Heart left ventricle (tissue), 16 donors: ENCODE measurements at places on chromosomes 5 and 9.

DNA sequence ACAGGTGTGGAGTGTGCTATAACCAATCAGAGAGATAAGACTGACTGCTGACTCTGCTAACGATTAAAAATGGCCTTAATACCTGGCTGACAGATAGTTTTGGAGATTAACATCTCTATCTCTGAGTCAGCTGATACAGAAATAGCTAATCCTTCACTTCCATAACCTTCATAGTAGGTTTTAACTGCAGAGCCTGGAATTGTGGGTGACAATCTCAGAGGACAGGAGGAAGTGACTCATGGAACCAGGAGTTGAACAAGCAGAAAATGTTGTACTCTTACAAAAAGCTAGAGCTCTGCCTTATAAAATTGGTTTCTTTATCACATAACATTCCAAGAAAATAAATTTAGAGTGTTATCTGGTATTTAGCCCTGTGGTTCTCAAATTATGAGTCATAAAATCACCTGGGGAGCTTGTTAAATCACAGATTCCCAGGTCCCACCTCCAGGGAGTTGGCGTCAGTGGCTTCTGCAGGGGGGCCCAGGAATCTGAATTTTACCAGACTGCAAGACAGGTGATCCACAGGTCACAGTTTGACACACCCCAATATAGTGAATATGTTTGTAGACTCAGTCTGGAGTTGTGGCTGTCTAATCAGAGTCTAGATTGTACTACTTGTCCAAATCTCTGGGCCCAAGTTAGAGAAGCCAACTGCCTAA lies 44.4 kb upstream of the AFAP1L1 start:
- DNase-seq, result no peak

DNA sequence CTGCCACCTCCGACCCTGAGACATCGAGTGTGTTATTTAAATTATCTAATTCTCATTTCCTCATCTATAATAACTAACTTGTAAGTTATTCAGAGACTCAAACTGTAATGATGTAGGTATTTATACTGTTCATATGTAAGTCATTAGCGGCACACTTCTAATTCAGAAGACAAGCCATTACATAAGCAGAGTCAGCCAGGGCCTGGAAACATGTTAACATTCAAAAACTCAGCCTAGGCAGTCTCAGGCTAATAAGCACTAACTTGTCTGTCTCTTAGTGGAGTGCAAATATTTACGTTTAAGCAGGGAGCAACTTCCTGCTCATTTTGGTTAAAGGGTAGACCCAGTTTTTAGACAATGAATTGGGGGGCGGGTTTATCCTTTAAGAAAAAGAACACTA lies 598.4 kb downstream of the ACTL7B start:
- no peak for DNase-seq

DNA sequence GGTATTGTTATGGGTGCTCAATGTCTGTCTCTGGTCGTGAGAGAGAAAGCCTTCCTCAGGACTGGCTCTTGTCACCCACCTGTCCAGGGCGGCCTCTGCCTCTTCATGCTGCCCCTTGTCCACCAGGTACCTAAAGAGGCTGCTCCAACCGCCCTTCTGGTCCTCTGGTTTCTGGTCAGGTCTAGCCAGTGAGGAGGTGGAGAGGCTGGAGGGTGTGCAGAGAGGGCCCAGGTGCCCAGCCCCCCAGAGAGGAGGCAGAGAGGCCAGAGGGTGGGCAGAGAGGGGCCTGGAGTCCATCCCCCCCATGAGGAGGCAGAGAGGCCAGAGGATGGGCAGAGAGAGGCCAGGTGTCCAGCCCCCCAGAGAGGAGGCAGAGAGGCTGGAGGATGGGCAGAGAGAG lies 329.8 kb upstream of the IRX4 start:
- DNase-seq, result no peak

DNA sequence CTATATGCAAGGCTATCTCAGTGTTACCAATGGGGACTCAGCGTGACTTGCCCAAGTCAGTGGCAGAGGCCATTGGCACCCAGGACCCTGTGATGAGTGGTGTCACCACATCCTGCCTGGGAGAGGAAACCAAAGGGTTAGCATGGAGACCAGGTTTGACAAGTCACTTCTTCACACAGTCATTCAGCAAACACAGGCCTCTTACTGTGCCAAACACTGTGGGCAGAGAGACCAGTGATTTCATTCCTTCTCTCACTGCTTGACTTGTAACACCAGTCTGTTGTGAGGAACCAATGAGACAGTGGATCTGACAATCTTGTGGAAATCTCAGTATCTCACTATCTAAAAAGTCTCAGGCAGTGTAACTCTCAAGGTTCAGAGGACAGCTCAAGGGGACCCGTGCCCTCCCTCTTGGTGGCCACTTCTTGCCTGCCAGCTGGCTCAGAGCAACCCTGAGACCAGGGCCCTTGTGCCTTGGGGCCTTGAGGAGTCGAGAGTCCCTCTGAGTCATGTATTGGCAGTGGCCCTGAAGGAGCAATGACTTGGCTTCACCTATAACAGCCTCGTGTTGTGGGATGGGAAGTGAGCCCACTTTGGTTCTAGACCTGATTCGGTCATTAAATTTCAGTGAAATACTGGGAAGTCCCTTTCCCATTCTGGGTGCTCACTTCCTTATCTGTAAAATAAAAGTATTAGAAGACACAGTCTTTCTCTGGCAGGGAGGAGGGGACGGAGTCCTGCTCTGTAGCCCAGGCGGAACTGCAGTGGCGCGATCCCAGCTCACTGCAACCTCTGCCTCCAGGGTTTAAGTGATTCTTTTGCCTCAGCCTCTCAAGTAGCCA lies 1.6 kb downstream of the FABP6 start:
- DNase-seq, result no peak

GRCh38 chr9:115923410-115923809 lies 230.2 kb upstream of the PAPPA start:
- DNase-seq, result no peak

DNA sequence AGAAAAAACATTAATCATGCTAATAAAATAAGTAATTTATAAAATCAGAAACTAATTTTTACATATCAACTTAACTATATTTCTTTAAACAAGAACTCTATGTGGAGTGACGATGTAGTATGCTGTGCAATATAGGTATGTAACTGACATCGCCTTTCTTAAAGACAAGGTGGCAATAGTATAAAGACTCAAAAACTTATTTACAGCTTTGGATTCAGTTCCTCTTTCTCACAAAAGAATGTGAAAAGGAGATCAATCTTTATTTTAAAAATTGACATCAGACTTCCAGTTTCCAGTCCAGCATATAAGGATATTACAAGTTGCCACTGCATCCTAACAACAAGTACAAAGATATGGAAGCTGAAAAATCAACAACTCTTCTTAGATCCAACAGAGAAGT lies 260.3 kb downstream of the TRIM36 start:
- no peak for DNase-seq

- DNase-seq, result no peak
These were observed 52.5 kb upstream of the PTGS1 start for GRCh38 chr9:122318284-122318683.

DNA sequence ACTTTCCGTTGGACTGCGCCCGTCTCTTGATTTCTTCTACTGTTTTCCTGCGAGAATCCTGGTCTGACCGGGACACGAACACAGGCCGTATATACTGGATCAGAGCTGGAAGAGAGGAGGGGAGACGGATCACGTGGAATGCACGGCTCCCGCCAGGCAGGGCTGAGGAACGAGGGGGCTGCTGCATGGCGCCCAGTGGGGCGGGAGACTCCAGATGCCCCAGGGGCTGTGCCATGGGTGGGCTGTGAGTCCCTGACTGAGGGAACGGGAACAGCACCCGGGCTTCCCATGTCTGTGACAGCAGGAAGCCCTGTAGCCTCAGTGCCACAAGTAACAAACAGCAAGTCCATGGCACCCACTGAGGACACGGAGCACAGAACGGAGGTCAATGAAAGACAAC lies 34.0 kb downstream of the LPCAT1 start:
- DNase-seq, result no peak

- DNase-seq, result no peak
These were observed 137.6 kb downstream of the NPR3 start for GRCh38 chr5:32848681-32849080.

DNA sequence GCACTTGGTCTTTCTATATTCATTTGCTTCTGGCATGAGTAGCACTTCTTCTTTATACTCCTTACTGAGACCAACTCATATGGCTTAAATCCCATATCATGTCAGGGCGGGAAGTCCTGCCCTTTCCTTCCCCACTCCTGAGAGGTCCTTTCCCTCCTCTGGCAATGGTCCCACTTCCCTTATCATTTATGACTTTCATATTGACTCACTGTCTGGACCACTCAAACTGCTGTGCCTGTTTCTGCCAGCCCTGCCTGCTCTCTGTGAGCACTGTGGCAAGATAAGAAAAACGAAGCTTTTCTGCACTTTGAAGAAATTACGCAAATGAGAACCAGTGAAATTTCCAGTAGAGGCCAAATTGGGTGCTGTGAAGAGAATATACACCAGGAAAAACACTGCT lies 58.1 kb downstream of the ZNF474 start:
- DNase-seq, result peak; percentile 30

DNA sequence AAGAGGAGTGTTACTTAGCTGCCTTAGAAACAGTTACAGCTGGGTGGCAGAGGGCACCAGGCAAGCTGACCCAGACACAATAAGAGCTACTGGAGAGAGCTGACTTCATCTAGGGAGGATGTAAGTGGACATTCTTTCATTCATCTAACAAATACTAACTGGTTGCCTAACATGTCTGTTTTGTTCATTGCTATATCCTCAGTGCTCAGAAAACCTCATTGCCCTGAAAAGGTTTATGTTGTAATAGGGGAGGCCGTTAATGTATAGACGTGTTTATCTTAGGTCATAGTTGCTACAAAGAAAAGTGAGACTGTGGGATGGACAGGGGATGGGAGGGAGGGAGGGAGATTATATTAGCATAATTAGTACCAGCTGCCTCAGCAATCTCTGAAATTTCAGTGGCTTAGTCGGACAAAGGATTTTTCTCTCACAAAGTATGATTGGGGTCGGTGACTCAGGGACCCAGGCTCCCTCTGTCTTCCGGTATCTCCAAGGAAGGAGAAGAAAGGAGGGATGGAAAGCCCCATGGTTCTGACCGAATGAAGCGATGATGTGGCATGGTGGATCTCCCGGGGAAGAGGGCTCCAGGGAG lies 2.6 kb upstream of the SNX18 start:
- DNase-seq, result no peak

DNA sequence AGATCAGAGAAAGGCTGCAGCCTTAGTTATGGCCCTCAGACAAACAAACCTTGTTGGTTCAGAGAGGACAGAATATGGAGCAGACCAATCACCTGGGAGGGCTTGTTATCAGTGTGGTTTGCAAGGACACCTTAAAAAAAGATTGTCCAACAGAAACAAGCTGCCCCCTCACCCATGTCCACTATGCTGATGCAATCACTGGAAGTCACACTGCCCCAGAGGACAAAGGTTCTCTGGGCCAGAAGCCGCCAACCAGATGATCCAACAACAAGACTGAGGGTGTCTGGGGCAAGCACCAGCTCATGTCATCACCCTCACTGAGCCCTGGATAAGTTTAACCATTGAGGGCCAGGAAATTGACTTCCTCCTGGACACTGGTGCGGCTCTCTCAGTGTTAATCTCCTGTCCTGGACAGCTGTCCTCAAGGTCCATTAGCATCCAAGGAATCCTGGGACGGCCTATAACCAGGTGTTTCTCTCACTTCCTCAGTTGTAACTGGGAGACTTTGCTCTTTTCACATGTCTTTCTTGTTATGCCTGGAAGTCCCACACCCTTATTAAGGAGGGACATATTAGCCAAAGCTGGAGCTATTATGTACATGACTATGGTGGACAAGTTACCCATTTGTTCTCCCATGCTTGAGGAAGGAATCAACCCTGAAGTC lies 36.9 kb upstream of the TBCA start:
- DNase-seq, result no peak

- peak; percentile 46 for DNase-seq
These were observed 857 bp downstream of the ADAM19 start for GRCh38 chr5:157574456-157575380.
